Hindlimb muscle (tissue), 1 donor: ENCODE measurements at places on chromosomes 4 and X.
A peak's percentile ranks its signal among the peaks of the same experiment; 100 is the strongest.

- DNase-seq: no peak
Measured at GRCh38 chr4:4762909-4763821, 96.3 kb upstream of the MSX1 start.

GRCh38 chr4:155665054-155665453 lies 1.6 kb upstream of the GUCY1A1 start:
- no peak for DNase-seq

GRCh38 chr4:107862658-107863057 lies 37.9 kb downstream of the SGMS2 start:
- no peak for DNase-seq

- no peak for DNase-seq
Measured at GRCh38 chr4:161393602-161394001, 770.2 kb downstream of the FSTL5 start.

DNA sequence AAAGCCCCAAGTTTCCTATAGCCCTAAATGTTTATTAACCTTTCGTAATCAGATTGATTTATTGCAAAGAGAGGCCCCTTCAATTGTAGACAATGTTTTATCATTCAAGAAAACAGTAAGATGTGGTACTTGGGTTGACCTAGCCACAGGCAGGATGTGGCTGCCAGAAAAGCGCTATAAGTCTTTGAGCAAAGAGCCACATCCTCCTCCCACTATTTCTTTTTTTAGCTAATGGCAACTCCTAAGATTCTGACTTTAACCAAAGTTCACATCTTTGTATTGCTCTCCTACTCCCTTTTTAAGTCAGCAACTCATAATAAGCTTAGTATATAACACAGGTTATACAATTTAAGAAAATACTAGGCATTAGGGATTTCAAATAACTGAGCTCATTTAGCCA lies 70.7 kb upstream of the PPP3CA start:
- no peak for DNase-seq

DNA sequence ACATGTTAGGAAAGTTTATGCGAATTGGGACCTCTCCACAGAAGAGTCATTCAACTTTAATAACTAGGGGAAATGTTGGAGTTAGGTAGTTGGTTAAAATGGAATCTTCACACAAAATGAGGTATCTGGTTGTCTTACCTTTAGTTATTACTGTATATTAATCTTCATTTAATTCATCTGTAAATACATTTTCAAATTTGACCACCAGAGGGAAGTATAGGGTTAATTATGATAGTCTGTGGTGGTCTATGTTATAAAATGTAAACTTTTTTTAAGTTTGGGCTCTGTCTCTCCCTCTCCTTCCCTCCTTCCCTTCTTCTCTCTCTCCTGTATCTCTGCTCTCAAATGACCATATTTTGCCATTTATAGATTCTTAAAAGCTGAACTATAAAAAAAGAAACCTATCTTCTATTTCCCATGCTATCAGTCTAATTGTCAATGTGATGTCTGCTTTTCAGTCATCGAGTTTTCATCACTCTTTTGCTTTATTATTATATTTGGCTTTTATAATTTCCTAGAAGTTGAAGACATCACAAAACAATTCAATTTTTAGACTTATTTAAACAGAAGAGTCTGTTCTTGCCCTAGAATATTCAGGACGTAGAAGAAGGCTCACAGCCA lies 49.8 kb downstream of the TMEM144 start:
- DNase-seq: peak; percentile 20

GRCh38 chrX:117752745-117753144 lies 363.9 kb downstream of the KLHL13 start:
- no peak for DNase-seq

GRCh38 chr4:141240259-141240658 lies 19.6 kb downstream of the ZNF330 start:
- no peak for DNase-seq

DNA sequence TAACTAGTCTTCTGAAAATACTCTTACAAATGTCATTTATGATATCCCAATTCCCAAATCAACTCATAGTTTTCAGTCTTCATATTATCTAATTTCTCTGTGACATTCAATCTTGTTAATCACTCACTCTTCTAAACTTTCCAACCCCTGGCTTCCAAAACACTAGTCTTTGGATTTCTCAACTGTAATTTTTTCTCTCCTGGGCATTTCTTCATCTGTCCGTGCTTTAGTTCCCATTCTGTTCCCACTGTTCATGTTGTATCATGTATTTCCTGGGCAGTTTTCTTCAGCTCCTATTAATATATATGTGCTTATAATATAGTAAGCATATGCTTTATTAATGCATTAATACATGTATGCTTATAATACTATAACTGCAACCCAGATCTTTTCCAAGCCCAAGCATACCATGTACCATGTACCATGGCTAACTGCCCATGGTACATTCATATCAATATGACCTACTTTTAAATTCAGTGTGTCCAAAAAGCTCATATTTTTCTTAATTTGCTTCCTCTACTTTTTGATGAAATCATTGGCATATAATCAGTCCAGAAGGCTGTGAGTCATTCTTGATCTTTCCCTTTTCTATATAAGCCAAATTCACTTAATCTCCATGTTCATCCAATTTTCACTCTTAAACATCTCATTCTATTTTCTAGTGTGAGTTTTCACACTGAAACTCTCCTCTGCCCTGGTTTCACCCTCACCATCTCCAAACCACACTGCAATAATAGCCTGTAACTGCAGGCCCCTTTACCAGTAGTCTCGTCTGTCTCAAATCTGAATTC lies 21.3 kb upstream of the GK2 start:
- no peak for DNase-seq

DNA sequence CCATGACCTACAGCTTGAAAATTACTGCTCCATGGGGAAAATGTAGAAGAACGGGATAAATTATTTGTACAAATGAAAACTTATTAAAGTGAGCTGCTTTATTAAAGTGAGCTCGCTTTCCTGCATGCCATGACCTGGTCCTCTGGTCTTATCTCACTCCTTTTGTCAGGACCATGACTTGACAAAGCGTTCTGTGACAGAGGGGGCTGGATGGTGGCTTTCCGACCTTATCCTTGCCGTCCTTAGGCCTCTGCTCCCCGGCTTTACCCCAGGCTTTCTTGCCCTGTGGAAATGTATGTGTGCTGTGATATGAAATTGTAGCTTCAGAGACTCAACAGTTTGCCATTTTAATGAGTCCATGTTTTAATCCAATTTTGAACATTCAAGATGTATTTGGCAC lies 44.0 kb upstream of the FBXW7 start:
- no peak for DNase-seq
